ENCODE measurements at places on chromosomes 5 and 9.

GRCh38 chr9:124941679-124942561 lies 1.0 kb upstream of the GOLGA1 start:
- peak; percentile 61 for DNase-seq

DNA sequence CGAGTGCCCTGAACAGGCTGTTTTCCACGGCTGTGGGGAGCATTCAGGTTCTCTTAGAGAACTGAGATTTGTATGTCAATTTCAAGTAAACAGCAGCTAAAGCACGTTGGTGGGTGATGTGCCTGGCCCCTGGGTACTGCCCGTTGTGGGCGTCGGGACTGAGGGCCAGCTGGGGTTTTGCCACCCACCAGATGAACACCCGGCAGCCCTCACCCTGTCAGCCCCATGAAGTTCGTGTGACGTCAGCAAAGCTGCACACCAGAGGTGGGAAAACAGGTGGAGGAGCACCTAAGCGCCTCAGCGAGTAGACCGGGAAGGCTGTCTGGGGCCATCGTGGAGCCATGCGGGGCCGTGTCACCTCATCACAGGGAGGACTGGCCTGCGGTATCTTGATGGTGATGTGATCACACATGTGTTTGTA lies 9.2 kb downstream of the CEP72 start:
- DNase-seq = no peak

- no peak for DNase-seq
These were observed 173.7 kb upstream of the KIF2A start for GRCh38 chr5:62132276-62132675.

GRCh38 chr5:52255308-52255707 lies 532.4 kb upstream of the ITGA1 start:
- no peak for DNase-seq

GRCh38 chr5:16929831-16930230 lies 6.3 kb downstream of the MYO10 start:
- DNase-seq = no peak

GRCh38 chr5:77077829-77078176 lies 9.3 kb downstream of the ZBED3 start:
- DNase-seq = no peak

- no peak for DNase-seq
These were observed 143.2 kb downstream of the SSBP2 start for GRCh38 chr5:81607693-81608092.

- no peak for DNase-seq
These were observed 327.3 kb downstream of the CDH18 start for GRCh38 chr5:19660679-19661078.

DNA sequence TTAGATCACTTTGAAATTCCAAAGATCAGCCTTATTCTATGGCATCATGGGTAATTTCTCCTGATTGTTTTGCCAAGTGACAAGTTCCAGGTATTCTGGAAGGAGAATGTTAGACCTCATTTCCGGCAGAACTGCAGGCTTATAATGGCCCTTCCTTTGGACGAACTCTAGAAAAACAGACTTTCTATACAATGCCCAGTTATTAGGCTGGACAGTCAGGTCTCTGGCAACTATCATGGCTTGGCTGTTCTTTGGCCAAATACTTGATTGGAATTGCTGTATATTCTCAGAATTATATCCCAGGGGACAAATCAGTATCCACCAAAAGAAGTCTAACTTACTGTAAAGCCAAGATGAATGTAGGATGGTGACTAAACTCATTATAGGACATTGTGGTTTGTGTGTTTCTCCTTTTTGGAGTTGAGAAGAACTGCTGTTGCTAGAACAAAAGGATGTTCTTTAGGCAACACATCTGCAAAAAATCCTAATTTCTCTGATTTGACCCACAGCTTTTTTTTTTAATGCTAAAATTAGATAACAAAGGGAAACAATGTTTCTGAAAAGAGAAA lies 69.0 kb downstream of the ADAMTSL1 start:
- DNase-seq = no peak

DNA sequence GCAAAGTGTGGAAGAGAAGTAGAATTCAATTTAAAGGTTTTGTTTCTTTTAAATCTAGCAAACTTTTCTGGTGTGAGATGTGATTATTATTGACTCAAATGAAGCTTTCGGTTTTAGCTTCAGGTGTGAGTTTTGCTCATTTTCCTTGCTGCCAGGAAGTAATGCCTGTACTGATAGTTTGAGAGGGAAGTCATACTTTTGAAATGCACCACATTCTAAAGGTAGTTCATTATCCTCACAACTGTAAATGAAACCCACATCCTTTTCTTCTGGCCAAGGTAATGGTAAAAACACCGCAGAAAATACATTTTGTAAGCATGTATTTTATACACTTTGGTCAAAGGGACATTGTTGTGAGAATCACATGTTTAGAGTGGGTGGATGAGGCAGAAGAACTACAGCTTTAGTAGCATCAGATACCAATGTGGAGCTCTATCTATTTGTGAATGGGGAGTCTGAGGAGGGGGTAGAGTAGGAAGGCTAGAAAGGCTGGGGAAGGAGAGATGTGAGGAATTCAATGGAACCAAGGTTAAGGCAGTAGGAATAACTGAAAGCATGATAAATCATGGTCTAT lies 167.0 kb upstream of the CDKN2B start:
- peak; percentile 7 for DNase-seq

GRCh38 chr5:67363963-67364362 lies 167.4 kb upstream of the CD180 start:
- no peak for DNase-seq

- DNase-seq = no peak
These were observed 1136.9 kb downstream of the TAF11L14 start for GRCh38 chr5:18771097-18771610.

GRCh38 chr9:22817181-22817580 lies 370.6 kb downstream of the DMRTA1 start:
- DNase-seq = no peak

DNA sequence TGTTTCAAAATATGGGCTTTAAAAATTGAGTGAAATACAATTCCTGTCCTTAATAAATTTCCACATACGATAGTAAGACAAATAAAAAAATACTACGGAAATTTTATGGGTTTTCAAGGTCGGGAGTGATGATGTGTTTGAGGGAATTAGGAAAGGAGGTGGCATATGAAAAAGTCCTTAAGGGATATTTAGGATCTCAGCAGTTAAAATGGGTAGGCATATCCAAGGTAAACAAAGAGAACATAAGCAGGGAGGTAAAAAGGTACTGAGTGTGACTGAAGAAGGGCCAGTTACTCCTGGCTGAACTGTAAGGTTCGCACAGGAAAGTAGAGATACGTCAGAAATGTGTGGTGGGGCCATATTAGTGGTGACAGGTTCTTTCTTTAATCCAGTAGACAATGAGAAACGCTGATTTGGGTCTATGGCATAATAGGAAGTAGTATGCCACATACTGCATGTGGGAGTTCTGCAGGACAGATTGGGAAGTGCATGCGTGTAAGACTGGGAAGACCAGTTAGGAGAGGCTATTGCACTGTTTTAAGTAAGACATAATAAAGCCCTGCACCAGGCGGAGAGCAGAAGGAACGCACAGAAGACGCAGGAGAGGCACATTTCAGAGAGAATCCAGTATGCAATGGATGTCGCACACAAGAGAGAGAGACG lies 937 bp upstream of the HMGCR start:
- no peak for DNase-seq

DNA sequence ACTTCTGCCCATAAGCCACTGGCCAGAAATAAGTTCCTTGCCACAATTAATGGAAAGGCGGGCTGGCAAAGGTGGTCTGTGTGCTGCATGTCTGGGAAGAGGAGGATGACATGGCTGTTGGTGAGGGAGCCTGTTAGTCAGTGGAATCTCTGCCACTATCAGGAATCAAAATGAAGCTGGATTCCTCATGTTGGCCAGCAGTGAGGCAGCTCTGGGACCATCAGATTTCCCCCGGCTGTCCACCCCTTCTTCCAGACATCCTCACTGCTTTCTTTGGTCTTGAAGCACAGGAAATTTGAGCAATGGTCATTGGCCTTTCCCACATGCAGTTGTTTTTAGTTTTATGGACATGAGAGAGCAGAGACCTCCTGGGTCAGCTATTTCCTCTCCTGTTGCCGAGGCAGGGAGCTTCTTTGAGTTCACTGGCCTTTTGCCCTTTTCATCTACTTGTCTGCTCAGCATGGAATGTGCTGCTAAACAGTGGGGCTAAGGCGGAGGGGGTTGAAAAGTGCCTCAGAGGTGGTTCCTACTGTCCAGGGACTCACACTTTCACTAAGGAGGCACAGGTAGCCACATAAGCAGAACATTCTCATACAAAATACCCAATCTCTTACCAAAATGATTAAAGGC lies 34.8 kb upstream of the NEURL1B start:
- no peak for DNase-seq

- no peak for DNase-seq
These were observed 10.5 kb downstream of the LURAP1L start for GRCh38 chr9:12785260-12785770.

GRCh38 chr5:159511570-159511969 lies 181.3 kb upstream of the IL12B start:
- no peak for DNase-seq

- DNase-seq = no peak
These were observed 80.8 kb downstream of the NTRK2 start for GRCh38 chr9:84750152-84750865.

DNA sequence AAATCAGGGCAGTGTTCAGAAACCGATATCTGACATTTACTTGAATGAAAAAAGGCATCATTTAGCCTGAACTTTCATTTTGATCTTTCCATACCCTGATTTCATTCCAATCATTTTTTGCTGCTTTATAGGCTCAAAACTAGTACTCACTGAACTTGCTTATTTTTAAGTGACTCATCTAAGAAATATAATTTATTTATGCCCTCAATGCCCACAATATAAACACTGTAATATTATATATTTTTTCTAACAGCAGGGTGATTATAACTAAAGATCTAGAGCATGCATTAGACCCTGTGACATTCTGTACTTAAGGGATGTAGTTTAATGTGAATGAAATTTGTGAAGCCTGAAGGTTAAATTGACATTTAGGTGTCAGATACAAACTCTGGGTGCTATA lies 446.1 kb upstream of the CDH10 start:
- DNase-seq = no peak

- peak; percentile 54 for DNase-seq
These were observed 101.1 kb upstream of the GNAQ start for GRCh38 chr9:78132701-78133058.

- no peak for DNase-seq
These were observed 652.9 kb downstream of the SEMA5A start for GRCh38 chr5:8892926-8893325.

DNA sequence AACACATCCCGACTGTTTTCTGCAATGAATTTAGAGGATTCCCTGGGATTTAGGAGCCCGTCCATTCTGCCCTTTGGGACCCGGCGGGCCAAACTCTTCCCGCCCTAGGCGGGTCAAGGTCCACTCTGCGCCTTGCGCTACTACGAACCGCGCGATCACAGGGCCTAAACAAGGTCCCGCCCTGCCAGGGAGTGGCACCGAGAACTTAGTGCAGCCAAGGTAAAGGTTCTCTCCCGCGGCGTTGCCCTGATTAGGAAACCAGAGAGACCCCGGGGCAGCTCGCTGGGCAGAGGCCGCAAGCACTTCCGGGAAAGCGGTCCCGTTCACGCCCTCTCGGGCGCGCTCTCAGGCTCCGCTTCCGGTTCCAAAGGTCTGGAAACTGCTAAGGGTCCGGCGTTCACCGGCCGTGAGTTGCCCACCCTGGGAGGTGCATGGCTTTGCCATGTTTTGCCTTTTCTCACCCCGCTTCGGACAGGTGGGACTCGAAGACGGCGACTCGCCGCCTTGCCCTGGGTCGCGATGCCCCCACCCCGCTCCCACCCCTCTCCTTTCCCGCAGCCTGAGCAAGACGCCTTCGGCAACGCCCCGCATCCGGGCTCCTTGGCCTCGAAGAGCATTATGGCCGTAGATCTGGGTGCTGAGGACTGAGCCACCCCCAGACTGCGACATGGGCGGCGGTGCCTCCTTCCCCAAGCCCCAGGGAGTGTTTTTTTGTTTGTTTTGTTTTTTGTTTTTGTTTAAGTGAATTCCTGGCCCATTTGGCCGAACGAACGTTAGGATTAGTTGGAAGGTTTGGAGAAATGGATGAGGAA lies 23.4 kb downstream of the HNRNPK start:
- DNase-seq = no peak

DNA sequence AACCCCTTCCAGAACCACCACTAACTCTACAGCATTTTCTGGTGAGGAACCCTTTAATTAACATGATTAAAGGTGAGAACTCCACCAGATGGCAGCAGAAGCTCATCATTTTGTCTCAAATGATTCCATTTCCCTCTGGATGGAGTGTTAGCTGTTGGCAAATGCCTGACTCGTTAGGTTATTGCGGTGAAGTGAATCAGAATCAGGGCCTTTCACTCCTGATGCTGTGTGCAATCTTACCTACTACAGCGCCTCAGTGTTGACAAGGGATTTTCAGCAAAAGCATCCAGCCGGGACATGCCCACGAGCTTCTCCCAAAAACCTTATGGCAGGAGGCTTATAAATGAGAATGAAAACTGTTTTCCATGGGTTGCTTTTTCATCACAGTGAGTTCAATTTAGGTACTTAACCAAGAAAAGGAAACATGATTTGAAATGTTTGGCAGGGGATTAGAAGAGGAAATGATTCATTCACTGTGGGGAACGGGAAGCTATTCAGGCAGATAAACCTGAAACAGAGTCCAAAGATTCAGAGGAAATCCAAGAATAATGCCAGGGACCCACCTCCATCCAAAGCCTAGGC lies 48.0 kb upstream of the CAST start:
- DNase-seq = peak; percentile 65

- no peak for DNase-seq
These were observed 483.4 kb downstream of the PLK2 start for GRCh38 chr5:57976506-57976905.

GRCh38 chr9:138051586-138052321 lies 174.2 kb downstream of the CACNA1B start:
- no peak for DNase-seq

DNA sequence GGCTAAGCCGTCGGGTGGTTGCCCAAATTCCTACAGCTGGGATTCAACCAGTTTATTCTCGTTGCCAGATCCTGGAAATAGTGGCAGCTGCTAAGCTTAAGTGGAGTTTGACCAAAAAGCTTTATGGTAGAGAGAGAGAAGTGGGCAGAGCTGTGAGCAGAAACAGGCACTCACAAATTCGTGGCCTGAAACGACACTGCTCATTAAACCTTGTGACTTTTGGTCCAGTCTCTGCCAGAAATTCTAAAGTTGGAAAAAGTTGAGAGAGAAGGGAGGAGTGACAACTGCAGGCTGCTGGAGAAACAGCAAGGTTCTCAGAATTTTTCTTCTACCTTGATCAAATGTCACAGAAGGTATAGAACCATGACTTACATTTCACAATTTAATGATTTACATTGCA lies 131.5 kb downstream of the MTX3 start:
- no peak for DNase-seq

GRCh38 chr9:93035106-93035660 lies 23.3 kb upstream of the SUSD3 start:
- DNase-seq = no peak

GRCh38 chr5:149895416-149896345 lies 48.9 kb downstream of the PDE6A start:
- no peak for DNase-seq

GRCh38 chr9:71663216-71663615 lies 105.1 kb downstream of the CEMIP2 start:
- no peak for DNase-seq

DNA sequence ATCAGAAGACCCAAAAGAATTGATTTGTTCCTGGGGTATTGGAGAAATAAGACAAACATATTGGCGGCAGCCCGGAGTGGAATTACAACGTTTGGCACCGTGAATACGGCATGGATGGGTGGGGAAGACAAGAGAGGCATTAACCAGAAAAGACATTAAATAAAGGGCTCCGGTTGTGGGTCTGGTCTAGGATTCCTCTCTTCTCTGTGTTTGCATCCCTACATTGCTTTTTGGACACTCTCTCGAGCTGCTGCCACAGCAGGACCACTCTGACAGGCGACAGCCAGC lies 138.7 kb upstream of the PALM2AKAP2 start:
- DNase-seq = no peak
